Amygdala (tissue), 56 donors: ENCODE measurements at places on chromosomes 1 and 21.

DNA sequence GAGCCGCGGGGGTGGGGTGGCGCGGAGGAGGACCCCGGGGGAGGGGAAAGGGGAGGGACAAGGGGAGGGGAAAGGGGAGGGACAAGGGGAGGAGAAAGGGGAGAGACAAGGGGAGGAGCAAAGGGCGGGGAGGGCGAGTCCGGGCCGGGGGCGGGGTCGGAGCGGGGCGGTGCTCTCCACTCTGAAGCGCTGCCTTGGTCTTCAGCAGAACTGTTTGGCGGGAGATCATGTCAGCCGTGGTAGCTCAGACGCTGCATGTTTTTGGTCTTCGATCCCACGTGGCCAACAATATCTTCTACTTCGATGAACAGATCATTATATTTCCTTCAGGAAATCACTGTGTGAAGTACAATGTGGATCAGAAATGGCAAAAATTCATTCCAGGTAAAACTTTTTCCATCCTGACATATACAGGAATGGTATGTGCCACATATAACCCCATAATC lies 420 bp downstream of the CFAP57 start:
- DNase-seq: no peak

DNA sequence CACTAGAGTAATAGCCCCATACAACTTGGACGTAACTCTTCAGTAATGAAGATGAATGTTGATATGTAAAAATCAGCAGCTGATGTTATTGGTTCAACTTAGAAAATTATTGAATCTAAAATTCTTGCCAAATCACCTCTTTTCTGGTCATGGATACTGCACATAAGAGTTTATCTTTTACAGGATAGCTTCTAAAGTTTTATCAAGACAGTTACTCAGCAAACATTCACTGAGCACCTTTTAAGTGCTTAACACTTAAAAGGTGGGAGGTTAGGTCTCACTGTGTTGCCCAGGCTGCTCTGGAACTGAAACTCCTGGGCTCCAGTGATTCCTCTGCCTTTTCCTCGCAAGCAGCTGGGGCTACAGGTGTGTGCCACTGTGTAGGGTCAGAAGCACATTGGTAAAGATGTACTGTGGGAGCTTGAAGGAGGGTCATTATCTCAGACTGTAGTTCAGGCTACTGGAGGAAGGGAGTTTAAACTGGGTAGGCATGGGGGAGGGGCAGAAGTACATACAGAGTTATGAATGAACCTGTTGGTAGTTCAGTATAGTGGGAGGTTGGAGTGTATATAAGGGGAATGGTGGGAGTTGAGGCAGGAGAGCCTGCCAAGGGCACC lies 2.0 kb downstream of the MPZL1 start:
- no peak for DNase-seq

DNA sequence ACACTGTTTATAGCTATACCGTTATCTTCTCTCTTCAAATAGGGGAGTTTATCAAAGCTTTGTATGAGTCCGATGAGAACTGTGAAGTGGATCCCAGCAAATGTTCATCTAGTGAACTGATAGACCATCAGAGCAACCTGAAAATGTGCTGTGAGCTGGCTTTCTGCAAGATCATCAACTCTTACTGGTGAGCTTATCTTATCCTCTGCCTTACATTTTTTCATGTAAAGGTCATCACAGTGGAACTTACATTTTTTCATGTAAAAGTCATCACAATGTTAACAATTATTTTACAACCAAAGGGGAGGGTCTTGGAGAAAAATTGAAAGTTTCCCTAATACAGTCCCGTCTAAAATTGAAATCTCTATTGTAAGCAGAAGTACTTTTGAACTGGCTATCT lies 45.2 kb downstream of the CLEC20A start:
- no peak for DNase-seq

DNA sequence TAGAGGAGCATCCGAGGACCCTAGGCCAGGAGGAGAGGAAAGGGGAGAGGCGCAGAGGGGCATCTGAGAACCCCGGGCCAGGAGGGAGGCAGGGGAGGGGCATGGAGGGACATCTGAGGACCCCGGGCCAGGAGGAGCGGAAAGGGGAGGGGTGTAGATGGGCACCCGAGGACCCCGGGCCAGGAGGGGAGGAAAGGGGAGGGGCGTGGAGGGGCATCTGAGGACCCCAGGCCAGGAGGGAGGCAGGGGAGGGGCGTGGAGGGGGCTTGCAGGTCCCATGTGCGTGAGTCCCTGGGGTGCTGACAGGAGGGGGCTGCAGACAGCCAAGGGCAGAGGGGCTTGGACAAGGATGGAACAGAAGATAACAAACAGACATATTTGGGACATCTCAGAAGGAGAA lies 190.0 kb upstream of the ARHGEF16 start:
- no peak for DNase-seq

GRCh38 chr1:87349036-87349435 lies 20.4 kb downstream of the LMO4 start:
- no peak for DNase-seq

DNA sequence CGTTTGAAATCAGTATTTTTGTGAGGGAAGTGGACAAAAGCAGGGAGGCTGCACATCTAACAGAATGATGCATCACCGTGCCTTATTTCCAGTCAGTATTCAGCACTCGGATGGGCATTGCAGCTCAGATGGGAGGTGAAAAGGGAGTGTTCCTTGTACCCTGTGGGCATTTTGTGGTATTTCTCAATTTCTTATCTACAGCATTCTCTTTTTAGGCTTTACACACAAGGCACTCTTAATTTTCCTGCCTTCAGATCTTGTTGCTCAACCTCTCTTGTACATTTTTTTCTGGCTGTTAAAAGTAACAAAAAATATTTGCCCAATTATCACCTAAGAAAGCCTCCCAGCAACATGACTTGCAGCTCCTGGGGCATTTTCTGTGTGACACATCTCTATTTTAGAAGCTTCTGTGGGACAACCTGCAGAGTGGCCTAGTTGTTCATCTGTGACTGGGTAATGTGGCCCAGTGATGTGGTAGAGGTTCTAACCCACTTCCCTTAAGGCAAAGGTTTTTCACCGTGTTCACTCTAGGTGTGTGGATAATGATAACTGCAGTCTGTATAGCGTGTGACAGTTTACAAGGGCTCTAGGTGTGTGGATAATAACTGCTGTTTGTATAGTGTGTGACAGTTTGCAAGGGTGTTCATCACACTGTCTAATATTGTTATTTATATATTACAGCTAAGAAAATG lies 257.2 kb downstream of the PTGER3 start:
- DNase-seq: no peak

DNA sequence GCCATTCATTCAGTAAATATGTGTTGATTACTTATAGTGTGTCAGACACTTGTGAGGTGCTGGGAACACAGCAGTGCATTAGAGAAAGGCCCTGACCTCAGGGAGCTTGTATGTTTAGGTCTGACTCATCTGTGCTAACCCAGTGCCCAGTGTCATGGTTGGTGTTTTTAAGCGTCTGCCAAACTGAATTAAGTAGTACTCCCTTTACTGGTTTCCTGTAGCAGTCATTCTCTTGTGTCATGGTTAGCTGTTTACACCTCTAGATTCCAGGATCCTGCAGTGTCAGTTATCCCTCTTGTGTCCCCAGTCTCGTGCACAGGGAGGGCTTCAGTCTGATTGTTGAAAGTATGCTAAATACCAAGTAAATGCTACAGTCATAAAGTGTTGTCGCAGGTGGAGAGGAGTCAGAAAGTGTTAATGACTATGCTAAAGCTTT lies 14.2 kb downstream of the UCK2 start:
- DNase-seq: no peak

DNA sequence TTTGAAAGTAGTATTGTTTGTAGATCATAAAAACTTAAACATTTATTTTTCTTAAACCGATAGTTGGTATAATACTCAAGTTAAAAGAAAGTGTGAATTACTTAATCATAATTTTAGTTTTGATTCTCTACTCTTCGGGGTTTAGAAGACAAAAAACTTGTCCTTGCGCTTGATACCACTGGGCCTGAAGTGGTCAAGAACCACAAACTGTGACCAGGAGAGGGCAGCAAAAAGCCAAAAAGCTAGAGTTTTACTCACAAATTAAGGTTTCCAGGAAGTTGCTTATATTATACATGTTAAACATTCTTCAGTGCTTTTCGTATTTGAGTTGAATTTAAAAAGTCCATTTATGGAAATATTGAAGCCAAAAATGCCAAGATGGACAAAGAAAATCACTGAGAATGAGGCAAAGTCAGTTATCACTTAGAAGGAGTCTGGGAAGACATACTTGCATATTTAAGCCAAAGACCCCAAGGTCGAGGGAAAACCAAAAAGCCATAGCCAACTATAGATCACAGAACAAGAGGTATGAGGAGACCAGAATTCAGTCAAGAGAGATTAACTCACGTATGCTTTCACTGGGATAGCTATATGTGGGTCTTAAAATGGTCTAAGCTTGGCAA lies 34.2 kb downstream of the EFCAB7 start:
- no peak for DNase-seq

DNA sequence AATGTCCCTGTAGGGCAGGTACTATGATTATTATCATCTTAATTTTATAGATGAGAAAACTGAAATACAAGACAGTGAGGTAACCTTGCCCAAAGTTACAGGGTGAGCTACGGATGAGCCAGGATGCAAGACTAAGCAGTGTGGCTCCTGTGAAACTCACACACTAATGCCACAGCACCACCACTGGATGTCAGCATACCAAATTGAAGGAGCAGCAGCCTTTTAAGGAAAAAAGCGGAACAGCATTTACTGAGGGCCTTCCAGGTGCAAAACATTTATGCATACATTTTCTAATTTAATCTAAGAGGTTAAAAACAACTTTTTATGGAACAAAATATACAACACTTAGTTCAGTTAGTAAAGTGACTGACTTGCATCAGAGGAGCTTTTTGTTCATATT lies 41.7 kb downstream of the SEC16B start:
- no peak for DNase-seq

GRCh38 chr21:25558123-25558522 lies 49.2 kb downstream of the MRPL39 start:
- no peak for DNase-seq

DNA sequence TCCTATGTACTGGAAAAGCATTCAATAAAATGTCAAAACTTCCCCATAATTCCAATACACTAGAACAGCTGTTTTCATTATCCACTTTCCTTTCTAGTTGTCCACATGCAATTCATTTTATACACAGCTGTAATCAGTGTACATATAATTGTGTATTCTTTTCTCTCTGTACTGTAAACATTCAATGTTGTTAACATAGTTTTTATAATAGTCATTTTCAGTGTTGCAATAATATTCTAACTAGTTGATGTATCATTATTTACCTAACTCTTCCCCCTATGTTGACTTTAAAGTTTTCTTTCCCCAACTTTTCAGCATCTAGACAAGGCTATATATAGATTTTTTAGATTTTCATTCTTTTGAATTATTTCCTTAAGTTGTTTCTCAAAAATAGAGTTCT lies 44.4 kb downstream of the DIPK1A start:
- DNase-seq: no peak

GRCh38 chr1:224864006-224864405 lies 65.5 kb upstream of the DNAH14 start:
- DNase-seq: no peak

DNA sequence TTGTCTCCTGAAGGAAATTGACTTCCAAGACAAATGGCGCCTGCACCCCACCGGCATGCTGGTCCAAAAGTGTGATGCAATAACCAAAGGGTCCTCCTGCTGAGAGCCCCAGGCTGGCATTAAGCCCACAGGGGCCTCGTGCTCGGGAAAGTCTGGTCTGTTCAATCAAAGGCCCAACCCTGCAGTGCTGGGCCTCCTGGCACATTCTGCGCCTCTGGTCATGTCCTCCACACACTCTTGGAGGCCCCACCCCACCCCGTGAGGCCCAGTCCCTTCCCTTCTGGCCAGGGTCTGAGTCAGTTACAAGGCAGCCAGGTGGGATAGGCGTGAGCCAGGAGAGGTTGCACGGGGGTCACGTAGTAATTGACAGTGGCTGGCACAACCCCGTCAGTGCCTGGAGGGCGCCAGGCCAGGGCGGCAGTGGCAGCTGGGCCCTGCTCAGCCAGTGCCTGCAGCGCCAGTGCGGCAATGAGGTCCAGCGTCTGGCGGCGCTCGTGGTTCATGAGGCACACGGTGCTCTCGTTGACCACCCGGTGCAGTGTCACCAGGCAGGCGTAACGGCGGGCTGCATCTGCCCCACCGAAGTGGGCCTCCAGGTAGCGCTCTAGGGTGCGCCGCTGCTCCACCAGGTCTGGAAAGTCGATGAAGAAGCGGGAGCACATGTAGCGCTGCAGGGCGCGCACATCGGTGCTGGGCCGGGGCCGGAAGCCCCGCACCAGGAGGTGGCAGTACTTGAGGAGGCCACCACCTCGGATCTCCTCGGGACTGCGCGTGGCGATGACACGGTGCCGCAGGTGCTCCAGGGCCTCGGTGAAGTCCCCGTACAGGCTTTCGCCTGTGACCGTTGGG lies 6.8 kb downstream of the TENT5B start:
- DNase-seq: no peak

DNA sequence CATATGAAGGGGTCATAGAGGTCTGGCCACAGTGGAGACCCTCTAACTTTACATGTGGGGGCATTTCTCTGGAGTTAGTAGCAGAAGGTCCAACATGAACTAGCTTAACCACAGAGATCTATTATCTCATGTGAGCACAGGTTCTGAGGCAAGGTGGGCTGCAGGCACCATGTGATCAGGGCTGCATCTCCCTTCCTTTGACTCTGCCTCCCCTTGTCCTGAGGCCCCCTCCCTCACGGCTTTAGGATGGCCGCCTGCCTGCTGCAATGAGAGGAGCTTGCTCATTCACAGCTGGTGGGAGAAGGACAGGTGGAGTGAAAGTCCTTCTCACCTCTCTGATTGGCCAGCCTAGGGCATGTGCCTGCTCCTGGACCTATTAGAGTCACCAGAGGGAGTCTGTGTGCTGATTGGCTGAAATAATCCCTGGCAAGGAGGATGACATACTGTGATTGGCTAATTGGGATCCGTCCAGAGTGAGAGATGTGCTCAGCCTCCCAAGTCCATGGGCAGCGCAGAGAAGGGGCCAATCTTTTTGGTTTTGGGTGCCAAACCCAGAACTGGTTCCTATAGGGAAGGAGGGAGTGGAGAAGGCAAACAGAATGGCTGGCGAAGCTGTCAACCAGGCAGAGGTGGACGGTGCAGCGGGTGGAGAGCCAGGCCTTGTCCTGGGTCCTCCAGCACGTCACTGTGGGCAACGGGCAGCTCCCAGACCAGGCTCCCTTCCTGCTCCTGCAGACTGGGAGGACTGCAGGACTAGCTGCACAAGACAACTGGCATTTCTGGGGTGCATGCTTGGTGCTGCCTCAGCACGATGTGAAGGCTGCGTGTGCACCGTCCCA lies 39.4 kb upstream of the C1orf174 start:
- DNase-seq: no peak

GRCh38 chr1:39892601-39893595 lies 8.8 kb downstream of the MYCL start:
- no peak for DNase-seq

- DNase-seq: no peak
These were observed 973.5 kb upstream of the B3GALT2 start for GRCh38 chr1:194159941-194160340.

GRCh38 chr1:205661429-205662134 lies 18.7 kb downstream of the SLC45A3 start:
- DNase-seq: no peak

- DNase-seq: no peak
These were observed 11.6 kb upstream of the BSDC1 start for GRCh38 chr1:32405672-32406467.
